GM12864 (cell line): ENCODE measurements at places on chromosomes 1 and 21.

GRCh38 chr1:30670240-30671060 lies 52.9 kb downstream of the MATN1 start:
- no peak for DNase-seq

DNA sequence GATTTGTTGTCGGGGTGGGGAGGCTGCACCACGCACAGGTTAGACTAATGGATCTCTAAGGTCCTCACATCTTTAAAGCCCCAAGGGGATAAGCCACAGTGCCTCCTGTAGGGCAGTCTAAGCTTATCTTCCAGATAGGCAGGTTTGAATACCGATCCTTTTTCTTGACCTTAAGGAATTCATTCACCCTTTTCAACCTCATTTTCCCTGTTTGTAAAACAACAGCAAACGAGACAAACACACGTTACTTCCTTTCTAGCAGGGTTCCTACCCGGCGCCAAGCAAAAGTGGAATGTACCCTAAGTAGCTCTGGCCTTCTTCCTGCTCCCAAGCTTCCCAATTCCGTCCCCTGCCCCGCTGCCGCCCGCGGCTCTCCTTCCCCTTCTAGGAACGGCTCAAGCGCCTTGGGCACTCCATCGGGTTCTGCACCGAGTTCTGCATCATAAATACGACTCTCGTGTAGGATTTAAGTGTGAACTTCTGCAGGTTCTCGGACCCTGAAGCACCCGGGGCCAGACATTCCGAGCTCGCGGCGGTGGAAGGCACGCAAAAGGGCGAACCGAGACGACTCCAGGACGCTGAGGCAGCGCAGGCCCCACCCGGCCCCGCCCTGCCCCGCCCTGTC lies 548 bp upstream of the CDC20 start:
- peak; percentile 30 for DNase-seq

- DNase-seq: no peak
Observed at GRCh38 chr1:176820391-176821031, 344.0 kb downstream of the ASTN1 start.

GRCh38 chr1:65265651-65266351 lies 43.5 kb upstream of the DNAJC6 start:
- DNase-seq: no peak
